ENCODE measurements at places on chromosomes 13 and 19. TPM values are rescaled to one million over a fixed set of nuclear protein-coding genes. Genes with fewer than 3 reads are reported as not detected.

FBXO27 gene
- polyA plus RNA-seq = 10.0 TPM

ADGRE1 gene
- not detected for polyA plus RNA-seq

NLRP11 gene
- 0.23 TPM for polyA plus RNA-seq

CHERP gene
- polyA plus RNA-seq = 52.7 TPM

CEACAM1 gene
- 7.7 TPM for polyA plus RNA-seq

PABPC3 gene
- 0.83 TPM for polyA plus RNA-seq

CRB3 gene
- polyA plus RNA-seq = 41.7 TPM

DNA sequence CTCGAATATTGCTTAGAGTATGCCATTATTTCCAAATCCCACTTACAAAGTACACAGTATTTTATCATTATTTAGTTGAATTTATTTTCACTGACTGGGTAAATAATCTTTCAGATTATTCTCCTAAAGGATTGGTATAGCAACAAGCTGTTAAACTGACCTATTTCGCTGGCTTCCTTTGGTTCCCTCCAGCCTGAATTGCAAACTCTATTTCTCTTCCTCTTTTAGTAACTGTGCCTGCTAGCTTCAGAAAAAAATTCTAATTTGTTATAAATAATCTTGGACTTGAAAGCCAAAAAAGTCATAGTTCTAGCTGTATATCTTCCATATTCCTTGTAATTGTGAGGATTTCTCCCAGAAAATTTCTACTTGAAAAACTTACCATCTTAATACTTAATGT is 15.0 kb upstream of the CCNA1 start:
- DNase-seq = no peak

DNA sequence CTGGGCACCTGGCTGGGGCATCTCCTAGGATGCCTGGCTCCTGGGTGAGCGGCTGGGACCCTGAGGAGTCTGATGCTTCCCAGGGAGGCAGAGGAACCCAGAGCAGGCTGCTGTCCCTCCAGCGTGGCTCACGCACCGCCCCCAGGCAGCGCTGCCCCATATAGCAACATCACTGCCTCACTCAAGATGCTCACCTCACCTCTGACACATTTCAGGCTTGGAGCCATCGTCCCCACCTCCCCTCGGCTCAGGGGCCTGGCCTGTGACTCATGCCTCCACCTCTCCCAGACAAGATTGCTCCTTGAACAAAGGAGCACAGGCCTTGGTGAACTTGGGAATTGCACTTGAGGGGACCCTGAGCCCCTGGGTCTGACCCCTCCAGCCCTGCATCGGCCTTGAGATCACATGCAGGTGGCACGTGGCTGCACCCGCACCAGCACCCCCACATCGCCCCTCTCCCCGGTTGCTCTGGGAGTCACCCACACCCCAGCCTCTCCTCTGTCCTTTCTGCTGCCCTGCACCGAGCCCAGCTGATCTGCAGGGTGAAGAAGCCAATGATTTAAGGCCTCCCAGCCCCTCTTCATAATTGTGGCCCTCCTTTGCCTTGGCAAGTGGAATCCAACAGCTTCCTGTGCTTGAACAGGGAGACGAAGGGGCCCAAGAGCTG is 11.2 kb downstream of the CEBPA start:
- no peak for DNase-seq

GRCh38 chr13:27367570-27367969 is 56.8 kb upstream of the GTF3A start:
- DNase-seq = no peak

- DNase-seq = no peak
These were observed 5.9 kb downstream of the BORCS8 start for GRCh38 chr19:19185853-19186740.

DNA sequence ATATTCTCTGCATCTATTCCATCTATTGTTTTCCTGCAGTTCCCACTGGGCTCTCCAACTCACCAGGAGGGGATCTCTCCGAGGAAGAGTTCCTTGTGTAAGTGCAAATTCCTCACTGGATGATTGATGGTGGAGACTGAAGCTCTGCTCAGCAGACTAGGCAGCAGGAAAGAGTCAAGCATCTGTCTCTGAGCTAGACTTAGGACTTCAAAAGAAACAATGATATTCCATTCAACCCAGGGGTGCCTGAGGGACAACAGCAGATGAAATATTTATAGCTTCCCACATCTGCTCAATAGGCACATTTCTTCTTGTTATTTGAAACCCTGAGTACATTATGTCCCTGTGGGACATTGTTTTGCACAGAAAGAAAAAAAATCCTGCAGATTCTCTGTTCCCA is at the start of the genes OR7A5 and OR7C1:
TSS of gene OR7A5 (minus strand) at position 175 of the 400 bp plus-strand sequence. CDS start 6,944 bp downstream, outside the sequence.
TSS of gene OR7C1 (minus strand) at position 175 of the 400 bp plus-strand sequence. CDS start 35,049 bp downstream, outside the sequence.
- peak; percentile 55 for DNase-seq

DNA sequence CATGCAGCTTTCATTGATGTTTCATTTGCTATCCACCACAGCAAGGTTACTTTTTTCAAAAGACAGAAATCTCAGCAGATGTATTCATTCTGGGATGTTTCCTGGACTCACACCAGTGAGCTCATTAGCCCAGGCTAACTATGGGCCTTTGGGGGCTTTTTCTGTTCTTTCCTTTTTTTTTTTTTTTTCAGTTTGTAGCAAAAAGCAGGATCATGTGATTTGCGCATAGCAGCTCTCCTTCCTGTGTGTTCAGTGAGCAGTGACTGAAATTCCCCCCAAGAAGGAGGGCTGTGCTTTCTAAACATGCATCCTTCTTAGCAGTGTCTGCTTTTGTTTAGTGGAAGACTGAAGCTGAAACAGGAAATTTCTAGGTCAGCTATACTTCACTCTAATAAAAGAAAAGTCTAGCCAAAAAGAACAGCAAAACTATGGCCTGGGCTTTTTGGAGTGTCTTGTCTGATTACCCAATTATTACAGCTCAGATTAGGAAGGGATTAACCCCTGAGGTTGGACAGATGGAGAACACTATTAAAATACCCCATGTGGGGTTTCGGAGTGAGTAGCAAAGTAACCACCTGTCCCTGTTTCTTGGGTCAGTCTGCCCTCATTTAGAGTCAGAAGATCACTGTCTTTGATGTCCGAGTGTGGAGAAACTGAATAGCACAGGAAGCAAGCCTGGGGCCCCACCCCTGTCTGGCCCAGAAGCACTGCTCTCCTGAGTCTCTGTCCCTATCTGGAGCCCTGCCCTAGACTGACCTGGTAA is 8.9 kb upstream of the AMER2 start:
- DNase-seq = no peak

DNA sequence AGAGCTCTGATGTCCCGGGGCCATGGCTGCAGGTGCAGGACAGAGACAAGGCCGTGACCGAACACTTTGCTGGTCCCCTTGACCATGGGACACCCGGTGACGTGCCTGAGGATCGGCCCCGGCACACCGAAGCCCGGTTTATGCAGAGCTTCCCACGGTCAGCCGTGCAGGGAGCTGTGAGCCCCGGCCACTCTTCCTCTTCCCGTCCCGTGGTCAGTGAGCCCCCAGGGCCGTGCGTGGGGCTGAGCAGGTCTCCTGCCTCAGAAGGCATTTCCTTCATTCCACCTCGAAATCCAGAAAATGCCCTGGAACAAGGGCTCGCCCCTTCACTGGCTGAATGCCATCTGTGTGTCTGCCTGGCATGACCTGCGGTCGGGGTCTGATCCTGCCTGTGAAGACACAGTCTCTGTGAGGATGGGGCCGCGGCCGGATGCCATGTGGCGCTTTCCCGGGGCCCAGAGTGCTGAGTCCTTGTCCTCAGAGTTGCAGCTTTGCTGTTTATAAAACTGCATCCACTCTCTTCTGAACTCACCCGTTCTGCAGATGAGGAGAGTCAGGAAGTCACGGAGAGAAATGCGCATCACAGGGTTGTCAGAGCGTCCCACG is 16.9 kb downstream of the MCF2L start:
- no peak for DNase-seq

GRCh38 chr19:8357007-8357521 is 6.9 kb upstream of the ANGPTL4 start:
- no peak for DNase-seq

GRCh38 chr19:49436381-49437017 is 4.8 kb downstream of the SLC17A7 start:
- DNase-seq = no peak

DNA sequence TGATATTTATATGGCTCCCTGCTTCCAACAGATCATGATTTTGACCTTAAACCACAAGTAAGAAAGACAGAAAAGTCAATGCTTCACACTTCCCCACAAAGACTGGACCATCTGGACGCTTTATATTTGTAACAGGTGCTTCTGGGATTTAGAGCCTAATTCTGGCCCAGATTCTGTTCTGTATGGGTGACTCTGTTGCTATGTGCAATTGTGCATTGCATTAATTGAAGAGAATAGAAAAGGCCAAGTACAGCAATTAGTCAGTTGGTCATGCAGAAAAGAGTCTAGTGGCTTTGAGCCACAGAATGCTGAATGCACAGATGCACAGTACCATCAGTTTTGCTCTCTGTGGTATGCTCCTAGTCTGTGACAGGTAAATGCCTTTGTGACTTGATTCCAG is 657.4 kb upstream of the ATXN8OS start:
- DNase-seq = no peak

- DNase-seq = peak; percentile 42
These were observed at the start of gene NOTCH3 for GRCh38 chr19:15200553-15201364. NOTCH3 (minus strand) TSS chr19:15200995; CDS start chr19:15200905, 90 bp downstream.

DNA sequence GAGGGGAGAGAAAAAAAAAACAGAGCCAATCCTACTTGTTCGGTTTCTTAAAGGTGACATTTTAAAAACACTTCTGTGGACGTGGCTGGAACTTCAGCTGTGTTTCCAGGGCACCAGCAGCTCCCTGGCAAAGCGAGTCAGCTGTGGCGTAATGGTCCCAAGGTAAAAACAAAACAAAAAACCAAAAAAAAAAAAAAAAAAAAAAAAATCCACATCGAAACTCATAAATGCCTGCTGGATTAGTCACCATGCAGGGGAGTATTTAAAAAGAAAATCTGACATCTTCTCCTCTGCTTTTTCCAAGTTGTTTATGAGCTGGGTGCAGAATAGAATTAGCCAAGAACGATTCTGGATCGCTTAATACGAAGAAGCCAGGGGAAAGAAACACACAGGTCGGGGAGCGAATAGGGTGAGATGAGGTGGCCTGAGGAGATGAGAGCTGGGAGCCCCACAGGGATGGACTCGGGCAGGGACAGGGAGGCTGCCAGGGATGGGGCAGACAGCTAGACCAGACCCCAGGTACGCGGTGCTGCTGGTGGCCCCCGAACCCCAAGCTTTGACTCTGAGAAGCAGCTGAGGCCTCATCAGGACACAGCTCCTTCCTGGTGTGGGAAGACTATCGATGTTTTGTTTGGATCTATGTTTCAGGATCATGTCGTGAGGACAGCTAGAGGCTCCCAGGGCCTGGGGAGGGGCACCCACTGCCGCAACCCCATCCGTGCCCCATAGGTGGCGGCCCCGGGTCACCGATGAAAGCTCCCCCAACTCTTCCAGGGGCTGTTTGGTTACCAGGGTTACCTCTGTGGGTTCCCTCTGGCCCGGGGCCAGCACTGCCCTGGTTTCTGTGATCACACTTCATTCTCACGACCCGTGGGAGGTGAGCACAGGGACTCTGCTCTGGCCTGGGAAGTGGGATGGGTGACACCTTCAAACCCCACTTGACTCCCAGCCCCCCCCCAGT is 3.1 kb upstream of the CTXN1 start:
- DNase-seq = no peak

DNA sequence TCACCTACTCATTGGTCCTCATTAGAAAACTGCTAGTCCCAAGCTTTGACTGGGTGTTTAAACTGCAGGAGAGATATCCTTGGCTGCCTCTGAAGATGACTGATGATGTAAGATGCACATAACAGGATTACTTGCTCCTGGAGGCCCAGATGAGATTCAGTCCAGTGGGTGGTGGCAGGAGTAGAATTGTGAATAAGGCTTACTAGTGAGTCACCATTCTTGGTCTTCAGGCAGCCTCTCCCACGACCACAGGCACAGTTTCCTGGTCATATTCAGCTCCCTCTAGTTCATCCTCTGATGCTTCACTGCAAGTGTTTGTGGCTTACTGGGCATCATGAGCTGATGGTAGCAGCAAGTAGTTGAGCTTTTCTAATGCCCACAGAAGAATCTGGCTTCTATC is 12.1 kb downstream of the SERTM1 start:
- no peak for DNase-seq

- no peak for DNase-seq
These were observed 3.5 kb downstream of the USP12 start for GRCh38 chr13:27168086-27168485.

DNA sequence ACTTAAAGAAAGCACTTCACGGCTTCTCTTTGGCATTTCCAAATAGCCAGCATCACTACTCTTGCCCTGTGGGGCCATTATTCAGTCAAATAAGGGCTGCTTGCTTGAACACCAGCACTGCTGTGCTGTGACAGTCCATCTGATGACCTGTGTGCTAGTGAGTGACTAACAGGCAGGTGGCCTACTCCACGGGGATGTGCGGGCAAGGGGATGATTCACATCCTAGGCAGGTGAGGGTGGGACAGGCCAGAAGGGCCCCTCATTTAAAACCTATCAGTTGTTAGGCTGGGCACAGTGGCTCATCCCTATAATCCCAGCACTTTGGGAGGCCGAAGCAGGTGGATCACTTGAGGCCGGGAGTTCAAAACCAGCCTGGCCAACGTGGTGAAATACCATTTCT is 8.2 kb downstream of the CCNE1 start:
- DNase-seq = no peak
